ENCODE measurements at places on chromosomes 16 and 17. TPM values are rescaled to one million over a fixed set of nuclear protein-coding genes. Genes with fewer than 3 reads are reported as not detected.

The SOX9 gene
- 29.1 TPM for polyA plus RNA-seq

The WNK4 gene
- 0.23 TPM for polyA plus RNA-seq

The KRTAP1-5 gene
- not detected for polyA plus RNA-seq

The EME1 gene
- polyA plus RNA-seq: 8.5 TPM

The TMEM170A gene
- 7.4 TPM for polyA plus RNA-seq

The ANKRD40CL gene
- polyA plus RNA-seq: not detected

The HLF gene
- polyA plus RNA-seq: not detected

The DLG4 gene
- polyA plus RNA-seq: 6.4 TPM

The IGFALS gene
- polyA plus RNA-seq: not detected

The KRTAP9-4 gene
- not detected for polyA plus RNA-seq

The SLX4 gene
- 2.4 TPM for polyA plus RNA-seq

The TVP23C gene
- 2.6 TPM for polyA plus RNA-seq

The RAB11FIP4 gene
- 2.6 TPM for polyA plus RNA-seq

The PFN1 gene
- 3,025 TPM for polyA plus RNA-seq

The PHKB gene
- 23.6 TPM for polyA plus RNA-seq

The PTGES3L gene
- polyA plus RNA-seq: 0.15 TPM

The SLC39A11 gene
- polyA plus RNA-seq: 5.9 TPM
